ENCODE measurements at places on chromosomes 2 and 18. TPM values are rescaled to one million over a fixed set of nuclear protein-coding genes. Genes with fewer than 3 reads are reported as not detected.

DNA sequence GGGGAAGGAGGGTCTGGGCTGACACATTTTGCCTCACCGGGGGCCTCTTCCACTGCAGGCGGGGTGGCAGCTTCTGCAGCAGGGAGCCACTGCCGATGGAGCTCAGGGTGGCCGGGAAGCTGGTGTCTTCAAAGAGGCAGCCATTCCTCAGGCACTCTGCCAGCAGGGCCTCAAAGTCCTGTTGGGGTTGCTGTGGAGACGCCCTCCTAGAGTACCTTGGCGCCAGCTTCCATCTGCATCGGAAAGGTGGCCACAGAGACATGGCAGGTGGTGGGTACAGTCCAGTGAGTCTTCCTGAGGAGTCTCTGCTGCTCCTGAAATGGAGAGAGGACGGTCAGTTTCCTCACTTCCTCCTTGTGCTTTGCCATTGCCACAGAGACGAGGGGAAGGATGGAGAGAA, 12.1 kb downstream of the CAPN14 start:
- no peak for DNase-seq

DNA sequence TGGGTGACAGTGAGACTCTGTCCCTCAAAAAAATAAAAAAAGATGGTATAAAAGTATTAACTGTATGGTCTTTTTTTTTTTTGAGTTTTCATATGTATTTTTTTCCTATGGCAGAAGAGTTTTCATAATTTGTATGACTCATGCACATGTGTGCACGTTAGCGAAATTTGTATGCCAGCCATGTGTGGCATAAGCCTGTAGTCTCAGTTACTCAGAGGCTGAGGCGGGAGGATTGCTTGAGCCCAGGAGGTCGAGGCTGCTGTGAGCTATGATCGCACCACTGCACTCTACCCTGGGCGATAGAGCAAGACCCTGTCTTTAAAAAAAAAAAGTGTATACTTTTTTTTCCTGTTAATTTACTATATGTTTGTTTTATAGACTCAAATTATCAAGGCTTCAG, 160.8 kb downstream of the TGIF1 start:
- DNase-seq: peak; percentile 9

GRCh38 chr2:237244178-237244577, 158.5 kb downstream of the COPS8 start:
- DNase-seq: no peak

DNA sequence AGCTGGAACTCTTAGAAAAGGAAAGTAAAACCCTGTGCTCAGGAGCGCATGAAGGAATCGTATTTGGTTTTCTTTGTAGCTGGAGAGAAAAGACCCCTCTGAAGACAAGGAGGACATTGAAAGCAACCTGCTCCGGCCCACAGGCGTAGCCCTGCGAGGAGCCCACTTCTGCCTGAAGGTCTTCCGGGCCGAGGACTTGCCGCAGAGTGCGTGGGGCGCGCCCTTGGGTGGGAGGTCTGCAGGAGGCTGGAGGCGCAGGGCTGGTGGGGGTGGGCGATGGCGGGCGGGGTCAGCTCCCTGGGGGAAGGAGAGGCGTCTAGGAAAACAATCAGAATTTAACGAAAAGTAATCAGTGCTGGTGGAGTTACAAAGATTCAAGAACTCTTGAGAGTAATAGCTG, 72.8 kb downstream of the DYSF start:
- no peak for DNase-seq

DNA sequence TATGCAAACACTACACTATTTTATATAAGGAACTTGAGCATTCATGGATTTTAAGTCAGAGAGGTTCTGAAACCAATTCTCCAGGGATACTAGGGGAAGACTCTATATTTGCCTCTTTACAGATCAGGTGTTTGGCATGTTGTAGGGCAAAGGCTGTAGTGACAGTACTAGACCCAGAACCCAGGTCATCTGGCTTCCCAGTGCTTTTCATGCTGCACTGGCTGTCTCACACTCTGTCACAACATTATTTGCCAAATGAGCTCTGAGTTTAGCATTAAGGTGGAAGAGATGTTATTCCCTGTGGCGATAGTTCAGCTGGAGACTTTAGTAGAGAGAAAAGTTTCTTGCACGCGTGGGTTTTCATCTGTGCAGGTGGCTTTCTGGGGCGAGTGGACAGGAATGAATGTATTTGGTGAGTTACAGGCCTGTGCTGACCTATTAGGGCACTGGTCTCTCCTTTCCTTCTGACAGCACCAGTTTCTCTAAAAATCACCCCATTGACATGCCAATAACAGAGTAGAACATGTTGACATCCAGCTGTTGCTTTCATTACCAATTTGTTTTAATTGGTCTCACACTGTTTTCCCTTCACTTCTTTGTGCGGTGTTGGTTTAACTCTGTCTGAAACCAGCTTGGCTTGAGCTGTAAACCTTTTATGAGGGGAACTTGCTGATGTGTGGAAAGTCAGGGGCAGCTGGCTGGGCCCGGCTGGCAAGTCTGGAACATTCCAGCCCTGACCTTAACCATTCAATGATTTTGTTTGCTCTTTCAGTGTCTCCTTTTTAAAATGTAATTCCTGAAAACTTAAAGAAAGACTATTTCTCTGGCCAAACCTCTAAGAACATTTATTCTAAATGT, 643.0 kb upstream of the FAM98A start:
- DNase-seq: no peak

DNA sequence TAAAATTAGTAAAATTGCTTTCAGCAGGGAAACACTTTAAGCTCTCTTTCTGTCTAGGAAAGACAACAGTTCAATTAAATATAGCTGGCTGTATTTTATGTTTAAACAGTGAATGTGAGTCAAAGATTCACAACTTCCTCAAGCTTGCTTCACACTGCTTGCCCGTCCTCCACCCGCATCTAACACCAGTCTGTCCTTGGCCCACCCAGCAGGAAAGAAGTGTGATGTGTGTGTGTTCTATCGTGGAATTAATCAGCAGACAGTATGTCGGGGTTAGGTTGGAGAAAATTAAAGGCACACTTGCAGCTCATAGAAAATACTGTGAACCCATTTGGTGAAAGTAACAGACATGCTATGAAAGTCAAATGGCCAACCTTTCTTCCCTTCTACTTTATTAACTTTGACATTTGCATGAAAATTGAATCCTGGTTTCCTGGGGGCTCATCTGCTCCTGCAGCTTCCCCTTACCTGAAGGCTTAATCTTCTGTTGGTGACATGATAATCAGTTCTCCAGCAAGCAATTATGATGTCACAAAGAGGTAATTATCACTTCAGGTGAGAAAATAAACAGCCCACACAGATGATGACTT, 182.0 kb downstream of the UXS1 start:
- DNase-seq: no peak

The RFX8 gene
- not detected for total RNA-seq

The REEP1 gene
- total RNA-seq: 0.34 TPM
